A549 treated with AZD2906 at 1 μM for 4 hours (cell line): ENCODE measurements at places on chromosomes 12 and 14. TPM values are rescaled to one million over a fixed set of nuclear protein-coding genes. Genes with fewer than 3 reads are reported as not detected.

The PIWIL1 gene
- 0.05 to 0.14 TPM in 2 of 5 replicates, not detected in the others for total RNA-seq

The HSPB8 gene
- total RNA-seq = 13.4 to 21.9 TPM (median 18.1 TPM) in 5 replicates

The CFAP251 gene
- 1.1 to 2.2 TPM (median 1.5 TPM) in 5 replicates for total RNA-seq

The REC8 gene
- 2.7 to 5.3 TPM (median 3.3 TPM) in 5 replicates for total RNA-seq

The TMEM106C gene
- 120 to 140 TPM (median 124 TPM) in 5 replicates for total RNA-seq

The ACVRL1 gene
- total RNA-seq = 0.08 to 0.35 TPM (median 0.15 TPM) in 5 replicates

The ANKRD9 gene
- 4.3 to 12.3 TPM (median 11.3 TPM) in 5 replicates for total RNA-seq

The LEMD3 gene
- total RNA-seq = 9.2 to 12.7 TPM (median 11.5 TPM) in 5 replicates

The TMCC3 gene
- total RNA-seq = 0.99 to 1.5 TPM (median 1.4 TPM) in 5 replicates

The SH2B3 gene
- 4.6 to 5.4 TPM (median 4.6 TPM) in 5 replicates for total RNA-seq

The MYO1H gene
- total RNA-seq = not detected in 5 replicates

The NAP1L1 gene
- total RNA-seq = 587 to 691 TPM (median 628 TPM) in 5 replicates

The DLGAP5 gene
- total RNA-seq = 23.4 to 38.3 TPM (median 27.1 TPM) in 5 replicates

The FIGNL2 gene
- total RNA-seq = 0.21 to 0.29 TPM (median 0.28 TPM) in 5 replicates

The RNU7-1 gene
- not detected in 5 replicates for total RNA-seq

The KRT7 gene
- 5,269 to 6,220 TPM (median 5,903 TPM) in 5 replicates for total RNA-seq

The SERPINA10 gene
- total RNA-seq = not detected in 5 replicates

The COL2A1 gene
- total RNA-seq = 0.05 to 0.24 TPM (median 0.11 TPM) in 5 replicates

The PTPN6 gene
- total RNA-seq = 9.1 to 13.5 TPM (median 10.5 TPM) in 5 replicates

The PIANP gene
- total RNA-seq = 0.75 to 1.00 TPM (median 0.92 TPM) in 5 replicates

The CMA1 gene
- total RNA-seq = not detected in 5 replicates

The BEST3 gene
- total RNA-seq = 0.82 to 1.7 TPM (median 1.2 TPM) in 5 replicates

The CLEC2A gene
- total RNA-seq = not detected in 5 replicates

The C12orf57 gene
- 261 to 320 TPM (median 303 TPM) in 5 replicates for total RNA-seq

The TCL1B gene
- not detected in 5 replicates for total RNA-seq
